ENCODE measurements at places on chromosomes 3 and 15. TPM values are rescaled to one million over a fixed set of nuclear protein-coding genes. Genes with fewer than 3 reads are reported as not detected.

Gene TRIM59
- 14.1 TPM for total RNA-seq

Gene RTP4
- not detected for total RNA-seq

Gene SIDT1
- total RNA-seq, result 4.7 TPM

Gene TGM4
- total RNA-seq, result not detected

Gene COL6A6
- under 0.01 TPM for total RNA-seq

Gene TPRA1
- 23.8 TPM for total RNA-seq

Gene RHCG
- 2.8 TPM for total RNA-seq

Gene GOLGA6L4
- 9.4 TPM for total RNA-seq
